ENCODE measurements at places on chromosomes 6 and 20.

GRCh38 chr6:99613705-99614429 is 7.2 kb downstream of the PRDM13 start:
- DNase-seq = no peak

DNA sequence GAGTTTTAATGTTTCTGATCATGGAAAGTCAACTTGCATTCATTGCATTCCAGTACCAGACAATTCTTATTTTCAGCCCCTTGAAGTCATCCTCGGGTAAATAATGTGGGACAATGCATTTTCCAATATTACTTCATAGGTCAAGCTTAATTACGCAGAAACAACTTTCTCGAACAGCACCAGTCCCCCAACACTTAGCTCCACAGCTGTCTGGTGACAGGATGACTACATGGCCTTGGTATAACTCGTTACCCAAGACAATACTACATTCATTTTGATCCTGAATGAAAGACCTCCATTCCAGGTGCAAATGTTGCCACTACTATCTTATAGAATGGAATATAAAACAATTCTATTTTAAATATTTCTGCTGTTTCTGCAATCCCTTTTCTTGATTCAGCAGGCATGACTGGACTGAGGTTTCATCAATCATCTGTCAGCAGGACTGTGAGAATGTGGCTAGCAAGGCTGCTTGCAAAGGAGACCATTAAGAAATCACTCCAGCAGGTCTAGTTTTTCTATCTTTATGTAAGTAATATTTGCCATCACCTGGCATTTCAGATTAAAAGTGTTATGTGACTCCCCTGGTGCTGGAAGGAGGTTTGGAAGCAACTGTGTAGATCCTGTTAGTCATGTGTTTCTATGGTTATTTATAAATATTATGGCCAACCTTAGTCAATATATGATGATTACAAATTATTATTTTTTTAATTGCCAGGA is 147.9 kb downstream of the HAO1 start:
- no peak for DNase-seq

DNA sequence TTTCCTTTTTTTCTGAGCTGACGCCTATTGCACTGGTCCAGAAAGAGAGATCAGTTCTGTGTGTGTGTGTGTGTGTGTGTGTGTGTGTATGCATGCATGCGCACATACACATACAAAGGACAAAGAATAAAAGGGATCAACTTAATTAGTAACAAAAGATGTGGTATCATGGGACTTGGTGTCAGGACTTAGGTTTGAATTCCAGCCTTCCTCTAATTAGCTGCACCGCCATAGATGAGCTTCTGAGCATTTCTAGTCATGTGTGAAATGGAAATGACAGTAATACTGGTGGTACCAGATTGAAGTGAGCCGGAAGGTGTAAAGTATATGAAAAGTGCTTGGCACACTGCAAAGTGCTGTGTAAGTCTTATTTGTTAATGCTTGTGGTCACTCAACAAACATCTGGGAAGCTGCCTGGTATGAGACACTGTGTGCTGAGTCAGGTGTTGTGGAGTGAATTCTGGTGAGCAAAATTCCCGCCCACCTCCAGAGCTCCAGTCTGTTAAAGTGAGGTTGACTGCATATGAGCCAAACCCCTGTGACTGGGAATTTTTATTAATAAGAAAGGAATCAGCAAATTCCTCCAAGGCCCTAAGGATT is 12.4 kb downstream of the DAAM2 start:
- DNase-seq = no peak

DNA sequence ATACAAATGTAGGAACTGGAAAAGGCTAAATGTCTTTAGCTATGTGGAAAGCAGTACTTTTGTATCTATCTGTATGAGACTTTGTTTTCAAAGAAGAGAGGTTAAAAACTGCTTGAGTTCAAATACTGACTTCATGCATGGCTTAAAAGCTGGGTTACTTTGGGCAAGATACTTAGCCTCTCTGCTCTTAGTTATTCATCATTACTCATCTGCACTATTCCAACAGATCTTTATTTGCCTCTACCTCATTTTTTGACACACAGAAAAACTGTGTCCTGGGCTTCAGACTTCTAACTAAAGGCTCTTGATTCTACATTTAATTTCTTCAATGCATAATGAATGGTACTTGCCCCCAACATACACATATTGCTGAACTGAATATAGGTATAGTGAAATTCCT is 114.8 kb downstream of the DST start:
- DNase-seq = no peak

DNA sequence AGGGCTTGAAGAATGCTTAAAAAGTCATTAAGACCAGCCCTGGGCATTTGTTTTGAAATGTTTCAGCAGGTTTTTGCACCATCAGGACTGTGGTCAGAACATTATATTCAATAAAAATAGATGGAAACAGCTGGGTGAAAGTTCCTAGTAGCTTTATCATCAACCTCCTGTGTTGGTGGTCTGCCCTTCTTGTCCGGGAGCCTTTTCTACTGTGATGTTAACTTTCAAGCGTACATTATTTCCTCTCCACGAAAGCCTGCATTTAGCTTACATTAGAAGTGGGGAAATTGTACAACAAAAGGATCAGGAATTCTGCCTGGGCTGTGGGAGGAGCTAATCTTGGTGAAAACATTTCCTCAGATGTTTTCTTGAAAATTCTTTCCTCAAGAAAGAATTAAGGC is 71.1 kb downstream of the LAMA4 start:
- DNase-seq = no peak

DNA sequence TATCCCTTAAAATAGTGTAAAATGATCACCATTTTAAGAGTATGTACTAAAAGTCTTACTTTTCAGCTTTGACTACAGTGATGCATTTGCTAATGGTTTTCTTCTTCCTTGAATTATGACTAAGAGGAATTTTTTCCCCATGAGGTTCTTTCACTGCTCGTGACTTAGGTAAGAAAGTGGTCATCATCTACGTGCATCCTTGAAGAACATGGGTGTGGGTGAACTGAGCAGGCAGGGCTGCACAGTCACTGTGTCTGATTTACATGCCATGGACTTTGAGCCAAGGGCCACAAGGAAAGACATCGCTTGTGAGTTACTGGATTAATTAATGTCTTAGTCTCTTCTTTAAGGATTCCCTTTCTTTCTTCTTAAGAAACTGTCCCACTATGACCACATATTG is 33.3 kb downstream of the NQO2 start:
- DNase-seq = no peak

- no peak for DNase-seq
Measured at GRCh38 chr20:17992224-17992637, 23.4 kb downstream of the MGME1 start.

All from activated CD8-positive, alpha-beta memory T cell treated with anti-CD3 and anti-CD28 coated beads for 1 hour (primary cell).